ENCODE measurements at places on chromosomes 6 and 20.

- no peak for DNase-seq
These were observed 242.8 kb upstream of the TCF21 start for GRCh38 chr6:133645966-133646740.

- DNase-seq: no peak
These were observed 595 bp downstream of the EYA2 start for GRCh38 chr20:46894971-46895905.

DNA sequence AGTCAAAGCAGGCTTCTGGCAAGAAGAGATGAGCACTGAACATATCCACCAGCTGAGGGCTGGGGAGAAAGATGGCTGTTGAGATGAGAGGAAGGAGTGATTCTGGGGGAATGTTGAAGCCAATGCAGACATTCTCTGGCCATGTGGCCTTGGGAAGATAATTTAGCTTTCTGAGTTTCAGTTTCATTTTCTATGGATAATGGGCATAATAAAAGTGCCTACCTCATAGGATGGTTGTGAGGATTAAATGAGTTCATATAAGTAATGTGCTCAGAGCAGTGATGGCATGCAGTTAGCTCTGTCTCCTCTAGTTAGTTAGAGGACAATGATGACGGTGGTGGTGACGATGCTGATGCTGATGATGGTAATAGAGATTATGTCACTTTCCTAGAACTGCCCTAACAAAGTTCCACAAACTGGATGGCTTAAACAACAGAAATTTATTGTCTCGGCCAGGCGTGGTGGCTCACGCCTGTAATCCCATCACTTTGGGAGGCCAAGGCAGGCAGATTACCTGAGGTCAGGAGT is 18.5 kb upstream of the KCNK5 start:
- DNase-seq: no peak

GRCh38 chr6:39226639-39227329 is 2.5 kb downstream of the KCNK5 start:
- DNase-seq: no peak

- no peak for DNase-seq
These were observed 3.1 kb upstream of the IPCEF1 start for GRCh38 chr6:154359679-154360078.

- no peak for DNase-seq
These were observed 44.2 kb upstream of the CDYL start for GRCh38 chr6:4731996-4732395.

DNA sequence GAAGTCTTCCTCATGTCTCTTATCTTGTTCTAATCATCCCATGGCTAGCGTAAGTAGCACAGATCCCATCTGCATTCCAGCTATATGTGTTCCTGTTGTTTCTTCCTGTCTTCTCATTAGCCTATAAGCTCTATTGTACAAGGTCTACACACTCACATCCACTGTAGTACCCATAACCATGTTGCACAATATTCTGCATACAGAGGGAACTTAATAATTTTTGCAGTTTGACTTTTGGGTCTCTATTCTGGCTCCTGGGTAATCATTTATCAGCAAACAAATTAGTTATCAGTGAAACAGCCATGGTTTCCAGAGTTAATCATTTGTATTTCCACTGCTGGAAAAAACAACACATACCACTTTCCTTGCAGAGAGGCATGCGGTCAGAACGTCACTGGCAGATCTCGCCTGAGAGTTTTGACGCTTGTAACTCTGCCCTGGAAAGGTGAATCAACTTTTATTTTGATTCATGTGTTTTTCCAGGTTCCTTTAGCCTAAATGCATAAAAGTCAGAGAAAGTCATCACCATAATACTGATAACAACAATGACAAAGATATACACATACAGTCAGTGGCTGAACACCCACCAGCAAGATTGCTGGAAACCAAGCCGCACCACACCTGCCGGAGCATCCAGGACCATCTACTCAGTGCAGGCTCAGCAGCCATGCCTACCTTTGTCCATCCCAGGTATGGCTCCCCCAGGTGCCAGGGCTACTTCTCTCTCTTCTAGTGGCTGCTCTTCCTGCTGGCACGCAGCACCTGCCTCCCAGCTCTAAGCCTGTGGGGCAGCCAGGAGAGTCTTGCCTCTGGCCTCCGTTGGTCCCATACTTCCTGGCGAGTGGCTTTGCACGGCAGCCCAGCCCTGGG is 158.2 kb downstream of the QRSL1 start:
- no peak for DNase-seq

DNA sequence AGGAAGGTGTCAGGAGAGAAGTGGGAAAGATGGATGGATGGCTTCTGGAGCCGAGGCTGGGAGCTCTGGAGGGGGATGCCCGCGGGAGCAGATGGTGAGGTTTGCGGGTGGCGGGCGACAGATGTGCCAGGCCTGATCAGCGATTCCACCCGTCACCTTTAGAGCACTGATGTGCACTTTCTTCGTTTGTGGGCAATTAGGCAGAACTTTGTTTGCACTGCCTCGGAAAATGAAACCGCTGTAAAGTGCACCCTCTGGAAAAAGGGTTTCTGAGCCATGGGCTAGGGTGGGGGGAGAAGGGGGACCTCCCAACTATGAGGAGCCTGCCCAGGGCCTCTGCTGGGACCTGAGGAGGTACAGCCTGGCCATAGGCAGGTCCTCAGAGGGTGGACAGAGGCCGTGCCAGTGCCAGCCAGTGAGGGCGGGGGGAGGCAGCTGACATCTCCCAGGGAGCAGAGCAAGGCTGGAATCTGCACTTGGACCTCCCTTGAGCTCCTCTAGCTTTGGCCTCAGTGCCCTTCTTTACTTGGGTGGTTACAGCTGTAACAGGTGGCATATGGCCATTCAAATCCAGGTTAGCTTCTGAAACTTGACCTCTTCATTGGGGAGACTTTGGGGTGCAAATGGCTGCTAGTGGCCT is 58.7 kb downstream of the CD40 start:
- no peak for DNase-seq

DNA sequence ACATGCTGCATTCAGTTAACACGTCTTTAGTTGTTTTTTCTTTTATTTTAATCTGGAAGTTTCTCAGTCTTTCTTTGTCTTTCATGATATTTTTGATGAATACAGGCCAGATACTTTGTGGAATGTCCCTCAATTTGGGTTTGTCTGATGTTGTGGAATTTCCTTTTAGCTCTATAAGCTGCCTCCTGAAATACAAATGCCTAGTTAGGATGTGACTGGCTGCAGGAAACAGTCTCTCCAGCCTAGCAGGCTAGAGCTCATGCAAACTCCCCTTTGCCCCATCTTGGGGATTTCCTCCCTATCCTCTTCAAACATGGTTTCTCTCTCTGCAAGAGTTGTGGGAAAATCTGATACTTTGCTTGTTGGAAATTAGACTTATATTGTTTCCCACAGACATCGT is 89.3 kb upstream of the JAG1 start:
- DNase-seq: no peak

DNA sequence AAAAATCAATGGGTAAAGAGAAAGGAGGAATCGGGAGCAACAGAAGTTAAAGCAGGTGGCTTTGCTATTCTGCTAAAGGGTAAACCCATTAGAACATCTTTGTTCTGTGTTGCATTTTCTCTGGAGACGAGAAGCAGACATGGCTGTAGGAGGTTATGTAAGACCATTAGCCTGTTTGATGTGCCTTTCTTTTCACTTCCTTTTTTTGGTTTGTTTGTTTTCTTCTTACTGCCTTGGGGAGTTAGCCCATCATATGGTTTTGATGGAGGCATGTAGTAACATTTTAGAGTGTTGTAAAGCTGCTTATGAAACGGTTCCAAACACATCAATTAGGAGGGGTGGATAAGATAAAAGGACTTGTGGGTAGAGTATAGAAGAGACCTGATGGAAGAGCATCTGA is 131.0 kb downstream of the DOK5 start:
- no peak for DNase-seq

DNA sequence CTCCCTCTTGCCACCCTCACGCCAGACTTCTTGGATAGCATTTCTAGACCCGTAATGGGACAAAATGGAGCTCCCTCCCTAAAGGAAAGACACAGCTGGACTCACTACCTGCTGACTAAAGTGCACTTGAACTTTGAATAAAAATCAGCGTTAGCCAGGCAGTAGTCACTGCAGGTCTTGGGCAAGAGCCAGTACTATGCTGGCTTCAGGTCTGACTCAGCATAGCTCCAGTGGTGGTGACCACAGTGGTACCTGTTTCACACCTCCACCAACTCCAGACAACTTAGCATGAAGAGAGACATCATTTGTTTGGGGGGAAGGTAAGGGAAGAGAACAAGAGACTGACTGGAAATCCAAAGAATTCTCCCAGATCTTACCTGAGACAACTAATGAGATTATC is 906.8 kb downstream of the GRIK2 start:
- no peak for DNase-seq

- DNase-seq: no peak
These were observed 36.8 kb downstream of the SASH1 start for GRCh38 chr6:148379481-148379880.

GRCh38 chr20:58237318-58238132 is 9.1 kb upstream of the ANKRD60 start:
- no peak for DNase-seq

DNA sequence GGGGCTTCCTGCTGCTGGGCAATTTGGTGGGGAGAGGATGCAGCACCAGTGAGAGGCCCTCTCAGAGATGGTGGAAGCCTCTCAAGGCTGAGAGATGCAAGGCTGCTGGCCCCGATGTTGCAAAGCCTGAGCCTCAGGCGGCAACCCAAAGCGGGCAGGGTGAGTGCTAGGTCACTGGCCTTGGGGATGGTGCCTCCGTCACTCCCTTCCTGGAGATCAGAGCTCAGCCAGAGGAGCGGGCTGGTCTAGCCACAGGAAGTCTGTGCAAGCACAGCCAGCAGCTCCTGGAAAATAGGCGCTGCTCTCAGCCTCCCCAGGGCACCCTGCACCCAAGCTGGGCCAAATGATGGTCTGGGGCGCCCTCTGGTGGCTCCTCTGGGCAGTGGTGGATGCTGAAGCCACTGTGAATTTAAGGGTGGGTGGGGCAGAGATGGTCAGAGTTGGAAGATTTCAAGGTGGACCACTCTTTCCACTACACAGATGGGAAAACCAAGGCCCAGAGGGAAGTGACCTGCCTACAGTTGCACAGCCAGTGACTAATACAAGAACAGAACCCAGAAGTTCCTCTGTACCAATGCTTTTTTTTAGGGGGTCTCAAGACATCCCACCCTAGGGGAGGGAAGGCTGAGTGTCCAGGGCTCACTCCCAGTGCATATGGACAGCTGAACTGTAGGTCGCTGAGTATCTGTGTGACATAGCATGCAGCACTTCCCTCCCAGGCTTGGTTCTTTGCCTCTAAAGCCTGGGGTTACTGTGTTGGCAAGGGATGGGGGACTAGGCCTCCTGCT is 20.8 kb downstream of the C20orf203 start:
- DNase-seq: peak; percentile 80

GRCh38 chr6:127341471-127342202 is 1.8 kb downstream of the ECHDC1 start:
- DNase-seq: no peak

- DNase-seq: no peak
These were observed 26.4 kb upstream of the SLC9A8 start for GRCh38 chr20:49786196-49786595.

GRCh38 chr6:143112837-143113236 is 52.1 kb downstream of the AIG1 start:
- no peak for DNase-seq

DNA sequence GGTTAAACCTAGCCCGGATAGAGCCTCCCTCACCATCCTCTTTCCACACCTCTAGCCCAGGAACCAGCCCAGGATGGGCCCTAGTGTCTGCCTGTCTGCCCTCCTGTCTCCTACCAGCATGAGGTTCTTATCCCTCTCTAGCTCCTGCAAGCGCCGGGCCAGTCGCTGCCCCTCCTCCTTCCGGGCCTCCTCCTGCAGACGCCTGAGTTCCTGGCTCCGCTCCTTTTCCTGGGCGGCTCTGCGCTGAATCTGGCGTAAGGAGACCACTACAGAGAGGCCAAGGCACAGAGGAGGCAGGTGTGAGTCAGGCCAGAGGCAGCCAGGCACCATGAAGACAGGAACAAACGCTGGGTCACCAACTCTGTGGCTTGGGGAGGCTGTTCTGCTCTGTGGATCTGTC is 4.3 kb upstream of the PSORS1C2 start:
- no peak for DNase-seq

GRCh38 chr20:57772349-57772964 is 62.6 kb upstream of the PMEPA1 start:
- no peak for DNase-seq

DNA sequence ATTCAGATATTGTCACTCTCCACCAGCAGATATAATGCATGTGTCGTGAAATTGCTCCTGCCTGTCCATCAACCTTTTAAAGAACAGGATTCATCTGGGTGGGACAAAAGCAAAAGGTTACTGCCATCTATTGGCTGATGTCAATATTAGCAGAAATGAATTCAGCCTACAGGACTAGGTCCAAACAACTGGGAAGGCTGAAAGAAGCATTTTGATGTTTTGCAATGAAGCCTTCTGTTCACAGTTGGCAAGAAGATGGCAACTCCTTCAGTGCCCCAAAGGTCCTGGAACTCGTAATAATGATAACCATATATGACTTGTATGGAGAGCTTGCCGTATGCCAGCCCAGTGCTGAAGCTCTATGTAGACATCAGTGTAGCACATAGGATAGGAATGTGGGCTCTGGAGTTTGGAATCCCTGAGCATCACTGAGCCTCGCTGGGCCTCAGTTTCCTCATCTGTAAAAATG is 7.5 kb downstream of the BCAS1 start:
- no peak for DNase-seq

DNA sequence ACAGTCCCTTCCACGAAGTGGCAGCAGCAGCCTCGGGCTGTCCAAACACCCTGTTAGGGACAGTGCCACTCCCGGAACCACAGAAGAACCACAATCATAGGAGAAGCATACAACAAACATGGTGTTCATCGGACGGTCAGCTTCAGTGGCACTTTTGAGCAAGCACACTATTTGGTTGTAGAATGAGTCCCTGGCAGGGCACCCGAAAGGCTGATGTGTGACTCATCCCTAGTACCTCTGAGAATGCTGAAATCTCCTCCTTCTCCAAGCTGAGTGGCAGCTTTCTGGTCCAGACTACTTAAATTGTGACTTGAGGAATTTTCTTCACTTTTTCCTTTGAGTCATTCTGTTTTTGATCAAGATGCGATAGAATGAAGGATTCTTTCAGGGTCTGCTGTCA is 282.5 kb downstream of the ESR1 start:
- no peak for DNase-seq

DNA sequence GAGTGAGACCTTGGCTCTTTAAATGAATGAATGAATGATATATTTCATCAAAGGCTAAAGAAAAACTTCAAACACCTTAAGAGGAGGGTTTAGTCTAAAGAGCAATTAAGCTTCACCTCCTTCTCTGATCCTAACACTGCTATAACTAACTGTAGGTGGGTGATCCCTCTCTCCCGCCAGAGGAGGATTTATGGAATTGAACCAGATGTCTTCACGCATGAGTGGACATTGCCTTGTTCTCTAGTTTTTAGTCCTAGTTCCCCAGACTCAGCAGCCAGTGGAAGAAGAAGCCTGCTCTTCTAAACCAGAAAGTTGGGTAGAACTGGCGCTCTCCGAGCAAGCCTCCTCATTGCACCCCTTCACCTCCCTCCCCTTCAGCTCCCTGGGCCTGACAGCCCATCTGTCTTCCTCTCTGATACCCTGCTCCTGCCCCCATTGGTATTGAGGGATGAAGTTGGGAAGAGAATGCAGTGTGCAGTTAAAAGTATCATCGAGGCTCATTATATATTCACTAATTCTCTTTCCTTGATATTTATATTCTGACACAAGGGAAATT is 142.7 kb downstream of the ARID1B start:
- no peak for DNase-seq

Measured in activated effector memory CD4-positive, alpha-beta T cell treated with Interleukin-2 at 50 U/mL for 16 hours (primary cell).